ENCODE measurements at places on chromosomes 4 and X.

- no peak for DNase-seq
Measured at GRCh38 chr4:125013891-125014290, 300.9 kb upstream of the FAT4 start.

DNA sequence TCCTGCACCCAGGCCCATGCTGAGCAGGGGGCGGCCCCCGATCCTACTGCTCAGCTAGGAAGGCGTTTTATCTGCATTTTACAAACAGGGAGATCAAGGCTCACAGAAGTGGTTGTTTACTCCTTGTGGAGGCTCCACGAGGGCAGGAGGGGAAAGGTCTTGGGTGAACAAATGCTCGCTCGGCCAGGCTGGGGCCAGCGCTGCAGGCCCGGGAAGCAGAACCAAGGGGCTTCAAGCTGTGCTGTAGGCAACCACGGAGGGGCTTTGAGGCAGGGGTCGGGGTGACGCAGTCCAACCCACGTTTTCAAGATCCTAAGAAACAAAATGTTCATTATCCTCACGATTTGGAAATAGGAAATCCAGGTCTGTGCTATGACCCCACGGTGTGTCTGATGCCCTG, 125.8 kb downstream of the HMX1 start:
- DNase-seq, result no peak

GRCh38 chr4:113760094-113760794, 1.3 kb downstream of the CAMK2D start:
- peak; percentile 15 for DNase-seq

- no peak for DNase-seq
Measured at GRCh38 chrX:147626605-147627004, 285.1 kb upstream of the FMR1 start.

DNA sequence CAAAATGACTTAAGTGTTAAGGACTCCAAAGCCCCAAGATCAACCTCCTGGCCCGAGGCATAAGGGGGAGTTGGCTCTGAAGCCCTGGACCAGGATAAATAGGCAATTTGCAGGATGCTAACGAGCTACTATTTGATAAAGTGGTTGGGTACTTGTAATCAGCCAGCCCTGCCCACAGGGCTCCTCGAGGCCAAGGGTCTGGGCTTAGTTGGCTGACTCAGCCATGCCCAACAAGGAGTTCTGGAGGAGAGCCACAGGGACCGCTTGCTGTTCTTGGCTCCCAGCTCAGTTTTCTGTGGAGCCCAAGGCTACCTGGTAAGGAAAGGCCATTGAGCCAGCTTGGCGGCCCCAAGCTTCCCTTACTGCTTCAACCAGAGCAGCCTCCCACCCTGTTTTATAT, 7.8 kb downstream of the HMGB3 start:
- DNase-seq, result no peak

GRCh38 chrX:57329008-57329407, 42.5 kb downstream of the FAAH2 start:
- no peak for DNase-seq

GRCh38 chr4:184097241-184097605, 120.5 kb downstream of the ENPP6 start:
- no peak for DNase-seq

GRCh38 chr4:110211007-110211769, 12.8 kb upstream of the ELOVL6 start:
- no peak for DNase-seq

GRCh38 chr4:56296526-56296925, 90.8 kb downstream of the AASDH start:
- no peak for DNase-seq

All from stimulated activated CD8-positive, alpha-beta memory T cell treated with anti-CD3 and anti-CD28 coated beads, Interleukin-7, amount 100 ng/mL, for 1 hour (primary cell).